Colonic mucosa (tissue), 4 donors: ENCODE measurements at places on chromosomes 5 and 9.
A peak's percentile ranks its signal among the peaks of the same experiment; 100 is the strongest.

DNA sequence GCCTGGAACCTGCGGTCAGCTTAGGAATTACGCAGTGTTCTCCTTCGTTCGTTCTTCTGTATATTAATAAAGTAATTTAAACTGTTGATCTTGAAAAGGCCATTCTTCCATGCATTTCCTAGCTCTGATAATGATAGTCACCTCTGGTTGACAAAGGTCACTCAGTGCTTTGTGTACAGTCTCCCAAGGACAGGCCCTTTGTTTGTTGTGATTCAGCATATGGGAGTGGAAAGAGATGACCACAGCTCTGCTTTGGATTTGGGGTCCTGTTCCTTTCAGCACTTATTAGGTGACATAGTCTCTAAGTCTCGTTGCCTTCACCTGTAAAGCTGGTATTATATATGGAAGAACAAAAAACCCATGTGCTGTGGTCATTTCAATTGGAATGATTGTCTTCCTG is 39.6 kb downstream of the RAD23B start:
- no peak for DNase-seq

GRCh38 chr9:15306757-15307522 is at the start of gene TTC39B:
TTC39B (minus strand) TSS chr9:15307216; CDS start chr9:15307125, 91 bp downstream.
- DNase-seq = peak; percentile 97

- no peak for DNase-seq
These were observed 47.9 kb upstream of the HSPA9 start for GRCh38 chr5:138623053-138623452.

- DNase-seq = no peak
These were observed 44.7 kb downstream of the RNF130 start for GRCh38 chr5:180026734-180027458.

DNA sequence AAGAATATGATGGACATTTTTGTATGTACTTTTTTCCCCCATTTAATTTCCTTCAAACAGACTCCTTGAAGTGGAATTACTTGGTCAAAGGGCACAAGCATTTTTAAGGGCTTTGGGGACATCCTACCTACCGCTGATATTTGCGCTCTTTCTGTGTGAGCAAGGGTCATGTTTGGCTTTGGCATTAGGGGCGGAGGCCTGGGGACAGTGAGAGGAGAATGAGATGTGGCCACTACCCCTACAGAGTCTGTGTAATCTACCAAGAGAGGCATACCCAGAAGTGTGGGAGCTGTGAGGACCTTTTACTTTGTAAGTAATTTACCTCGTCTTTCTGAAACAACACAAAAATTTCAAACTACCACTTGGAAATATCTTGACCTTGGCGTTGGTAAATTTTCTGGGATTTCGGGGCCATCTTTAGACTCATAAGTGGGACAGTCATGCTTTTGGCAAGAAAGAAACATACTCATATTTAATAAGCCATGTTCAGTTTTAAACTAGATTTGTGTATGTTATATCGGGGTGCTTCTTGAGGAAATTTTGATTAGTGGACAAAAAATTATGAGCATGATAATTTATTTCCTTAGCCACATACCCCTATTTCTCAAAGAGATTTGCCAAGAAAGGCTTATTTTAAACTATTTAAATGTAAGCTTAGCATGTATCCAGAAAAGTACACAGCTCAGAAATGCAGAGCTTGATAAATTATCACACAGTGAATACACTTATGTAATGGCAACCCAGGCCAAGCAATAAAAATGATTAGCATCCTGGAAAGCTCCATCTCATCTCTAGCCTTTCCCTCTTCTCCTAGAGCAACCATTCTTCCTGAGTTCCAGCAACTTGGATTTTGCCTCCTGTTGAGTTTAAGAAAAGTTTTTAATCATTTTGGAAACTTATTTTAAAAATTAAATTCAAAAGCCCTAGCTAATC is 63.6 kb downstream of the ARHGAP26 start:
- peak; percentile 68 for DNase-seq

DNA sequence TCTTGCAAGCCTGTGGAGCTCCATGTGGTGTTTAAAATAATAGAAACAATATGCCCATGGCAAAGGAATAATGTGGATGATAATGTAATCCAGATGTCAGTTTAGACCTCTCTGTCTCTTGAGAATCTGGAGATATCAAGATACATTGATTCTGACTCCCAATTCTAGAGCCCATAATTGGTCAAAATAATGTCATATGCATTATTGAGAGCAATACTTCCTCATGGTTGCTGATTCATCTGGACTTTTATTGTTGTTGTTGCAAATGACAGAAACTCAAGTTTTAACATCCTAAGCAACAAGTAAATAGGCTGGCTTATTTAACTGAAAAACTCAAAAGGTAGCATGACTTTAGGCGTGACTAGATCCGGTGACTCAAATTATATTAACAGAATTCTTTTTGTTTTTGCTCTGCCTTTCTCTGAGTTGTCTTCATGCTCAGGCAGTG is 152.1 kb downstream of the PCSK1 start:
- DNase-seq = no peak

GRCh38 chr9:79895232-79895631 is 323.5 kb downstream of the TLE4 start:
- no peak for DNase-seq

- DNase-seq = no peak
These were observed 53.0 kb upstream of the NRARP start for GRCh38 chr9:137354845-137355760.

GRCh38 chr5:42994246-42994554 is 45.9 kb downstream of the ANXA2R start:
- DNase-seq = no peak

- DNase-seq = peak; percentile 43
These were observed 7.6 kb downstream of the ARPC5L start for GRCh38 chr9:124869466-124869985.

DNA sequence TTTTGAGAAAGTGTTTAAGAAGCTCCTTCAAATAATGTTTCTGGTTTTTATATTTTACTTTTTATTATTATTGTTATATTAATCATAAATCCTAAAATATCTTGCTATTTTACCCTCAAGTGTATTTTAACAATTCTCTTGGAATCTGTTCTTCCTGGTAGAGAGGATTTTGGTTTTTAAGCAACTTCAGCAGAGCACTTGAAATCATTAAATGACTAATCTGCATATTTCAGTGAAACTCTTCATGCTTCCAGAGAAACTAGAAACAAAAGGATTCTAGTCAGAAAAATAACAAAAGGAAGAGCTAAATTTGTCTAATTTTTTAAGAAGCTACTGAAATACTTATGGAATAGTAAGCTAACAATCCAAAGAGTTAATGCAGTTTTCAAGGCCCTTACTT is 1057.3 kb downstream of the TLE1 start:
- no peak for DNase-seq

DNA sequence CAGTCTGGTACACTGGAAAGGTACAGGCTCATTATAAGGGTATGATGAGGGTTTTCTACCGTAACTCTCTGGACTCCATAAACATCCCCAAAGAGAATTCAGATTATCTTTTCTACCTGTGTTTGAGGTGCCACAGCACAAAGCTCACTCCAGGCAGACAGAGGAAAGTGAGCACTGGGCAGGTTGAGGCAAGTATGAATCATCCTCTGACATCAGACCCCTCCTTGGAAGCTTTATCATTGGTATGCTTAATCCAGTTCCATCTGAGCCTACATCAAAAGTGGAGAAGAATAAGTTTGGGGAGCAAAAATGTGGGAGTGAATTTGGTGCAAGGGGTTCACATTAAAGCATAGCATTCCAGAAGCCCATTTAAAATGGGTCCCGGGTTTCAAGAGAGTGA is 21.7 kb downstream of the C9orf152 start:
- no peak for DNase-seq

DNA sequence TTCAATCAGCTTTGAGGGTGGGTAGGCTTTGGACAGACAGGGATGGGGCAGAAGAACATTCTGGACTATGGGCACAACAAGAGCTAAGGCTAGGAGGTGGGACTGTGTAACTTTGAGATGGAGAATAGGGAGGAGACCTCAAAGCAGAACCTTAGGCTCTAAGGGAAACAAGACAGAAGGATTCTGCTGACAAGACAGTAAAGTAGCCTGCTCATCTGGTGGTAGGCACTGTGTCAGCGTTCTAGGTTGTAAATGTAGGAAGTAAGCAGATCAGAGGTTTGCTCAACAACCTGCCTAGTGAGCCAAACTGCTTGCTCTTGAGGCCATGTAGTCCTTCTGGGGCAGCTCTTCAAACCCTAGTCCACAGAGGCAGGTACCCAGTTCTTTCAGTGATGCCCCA is 15.0 kb upstream of the IL12B start:
- DNase-seq = no peak

- DNase-seq = no peak
These were observed 120.1 kb upstream of the LPAR1 start for GRCh38 chr9:111158363-111158762.

GRCh38 chr5:117191251-117191650 is 616.6 kb upstream of the SEMA6A start:
- DNase-seq = no peak

DNA sequence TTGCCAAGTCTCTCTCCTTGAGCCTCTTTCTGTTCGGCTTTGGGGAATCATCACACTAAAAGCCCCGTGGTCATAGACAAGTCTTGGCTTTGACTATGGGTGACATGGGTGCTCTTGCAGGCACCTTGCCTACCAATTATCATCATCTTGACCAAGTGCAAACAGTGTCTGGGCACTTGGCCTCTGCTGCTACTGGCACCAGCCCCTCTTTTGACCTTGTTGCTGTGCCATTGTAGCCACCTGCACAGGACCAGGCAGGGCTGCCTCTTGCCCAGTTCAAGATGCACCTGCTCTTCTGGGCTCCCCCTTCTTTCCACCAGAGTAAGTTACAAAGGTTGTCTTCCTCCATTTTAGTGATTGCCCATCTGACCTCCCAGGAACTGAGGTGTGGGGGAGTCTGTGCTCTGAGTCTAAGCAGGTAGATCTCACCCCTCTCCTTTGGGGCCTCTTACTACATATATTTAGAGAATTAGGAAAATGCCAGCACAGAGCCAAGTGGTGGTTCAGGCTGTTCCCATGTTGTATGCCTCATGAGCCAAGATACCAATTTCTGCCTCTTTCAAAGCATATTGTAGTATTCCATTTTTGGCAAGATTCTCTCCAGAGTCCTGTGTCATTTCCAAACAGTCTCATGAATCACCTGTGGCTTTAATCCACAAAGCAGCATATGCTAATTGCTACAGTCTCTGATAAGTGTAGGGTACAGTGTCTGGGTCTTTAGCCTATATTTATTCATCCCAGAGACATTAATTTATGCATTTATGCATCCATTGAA is 142.9 kb upstream of the DAP start:
- no peak for DNase-seq

DNA sequence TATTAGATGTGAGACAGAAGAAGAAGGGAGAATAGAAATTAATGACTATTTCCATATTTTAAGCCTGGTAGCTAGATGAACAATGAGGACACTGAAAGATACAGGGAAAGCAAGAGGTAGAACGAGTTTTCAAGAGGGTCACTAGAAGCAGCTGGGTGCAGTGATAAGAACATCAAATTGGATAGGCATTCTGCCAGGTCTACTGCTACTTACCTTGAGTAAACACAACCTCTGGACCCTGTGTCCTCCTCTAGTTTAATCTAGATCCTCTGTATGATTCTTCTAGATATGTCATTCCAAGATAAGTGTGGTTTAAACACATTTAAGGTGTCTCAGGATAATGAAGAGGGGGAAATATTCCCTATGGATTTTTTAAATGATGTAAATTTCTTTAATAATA is 31.2 kb downstream of the OTP start:
- no peak for DNase-seq

DNA sequence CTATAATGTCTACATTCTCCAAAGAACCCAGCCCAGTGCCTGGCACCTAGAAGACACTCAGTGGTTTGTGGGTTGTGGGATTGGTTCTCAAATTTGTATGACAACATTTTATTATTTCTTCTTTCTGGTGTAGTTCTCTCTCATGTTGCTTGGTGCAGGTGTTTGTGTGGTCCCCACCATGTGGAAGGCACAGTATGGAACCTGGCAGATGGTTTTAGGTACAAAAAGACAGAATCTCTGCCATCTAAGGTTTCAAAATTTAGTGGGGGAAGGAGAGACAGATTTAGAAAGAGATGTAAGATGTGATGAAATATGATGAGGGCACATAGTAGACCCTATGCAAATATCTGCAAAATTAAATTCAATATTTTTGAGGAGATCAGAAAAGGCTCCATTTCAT is 323.8 kb downstream of the CDK5RAP2 start:
- DNase-seq = no peak

- no peak for DNase-seq
These were observed 439.2 kb downstream of the PTPRD start for GRCh38 chr9:10173561-10173960.

- DNase-seq = no peak
These were observed 3.1 kb downstream of the MYOT start for GRCh38 chr5:137870647-137871339.

- no peak for DNase-seq
These were observed 85.1 kb downstream of the MACROH2A1 start for GRCh38 chr5:135313946-135314345.

DNA sequence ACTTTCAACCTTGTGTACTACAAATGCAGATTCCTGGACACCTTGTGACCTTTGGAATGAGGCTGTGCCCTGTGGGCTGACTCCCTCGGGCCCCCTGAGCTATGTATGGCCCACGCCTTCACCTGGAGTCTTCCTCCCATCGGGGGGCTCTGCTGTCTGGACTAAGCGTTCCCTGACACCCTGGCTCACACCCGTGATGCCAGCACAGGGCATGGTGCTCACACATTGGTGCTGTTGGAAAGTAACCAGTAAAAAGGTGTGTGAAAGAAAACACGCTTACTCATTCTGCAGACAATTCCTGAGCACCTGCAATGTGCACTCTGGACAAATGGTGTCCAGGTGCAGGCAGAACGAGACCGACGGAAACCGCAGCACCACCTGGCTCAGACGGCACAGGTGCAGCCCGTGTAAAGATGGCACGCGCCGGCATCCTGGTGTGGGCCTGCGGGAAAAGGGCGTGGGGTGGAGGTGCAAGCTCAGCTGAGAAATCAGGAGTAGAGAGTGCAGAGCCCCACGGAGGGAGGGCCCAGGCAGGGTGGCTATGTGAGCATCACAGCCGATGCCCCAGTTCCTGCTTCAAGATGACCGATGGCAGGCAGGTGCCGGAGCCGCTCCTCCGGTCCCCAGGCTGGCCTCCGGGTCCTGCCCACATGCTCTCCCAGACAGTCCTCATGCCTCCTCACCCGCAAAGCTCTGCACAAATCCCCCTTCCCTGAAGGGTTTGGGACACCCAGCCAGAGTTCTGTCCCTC is 11.0 kb downstream of the LPCAT1 start:
- DNase-seq = no peak
